PC-9 (cell line): ENCODE measurements at places on chromosomes 1 and 21.

DNA sequence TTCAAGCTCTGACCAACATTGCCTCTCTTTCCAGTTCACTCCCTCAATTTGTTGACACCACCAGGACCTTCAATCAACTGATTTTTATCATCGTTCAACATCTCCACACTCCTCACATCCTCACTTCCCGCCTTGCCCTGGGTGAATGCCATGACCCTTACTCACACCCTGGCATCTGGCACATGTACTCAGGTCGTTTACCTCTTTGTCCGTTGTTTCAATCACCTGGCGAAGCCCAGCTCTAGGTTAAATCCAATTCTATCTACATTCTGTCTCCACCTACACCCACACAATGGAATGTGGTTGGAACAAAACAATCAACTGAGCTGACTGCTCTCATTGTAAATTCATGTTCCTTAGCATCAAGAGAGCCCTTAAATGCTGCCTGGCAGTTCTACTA, 24.2 kb upstream of the TBX15 start:
- H3K36me3 ChIP-seq = no peaks in the 10 kb centered on the region
- no peak overlapping the region for H3K4me3 ChIP-seq
- H3K27ac ChIP-seq = no peak overlapping the region
- no peaks in the 10 kb centered on the region for H3K4me1 ChIP-seq

- H3K4me1 ChIP-seq = no peaks in the 10 kb centered on the region
- DNase-seq = peak; percentile 58
- H3K36me3 ChIP-seq = no peaks in the 10 kb centered on the region
- no peaks in the 10 kb centered on the region for H3K27me3 ChIP-seq
Observed at GRCh38 chr1:214332946-214333798, 52.2 kb downstream of the SMYD2 start.

DNA sequence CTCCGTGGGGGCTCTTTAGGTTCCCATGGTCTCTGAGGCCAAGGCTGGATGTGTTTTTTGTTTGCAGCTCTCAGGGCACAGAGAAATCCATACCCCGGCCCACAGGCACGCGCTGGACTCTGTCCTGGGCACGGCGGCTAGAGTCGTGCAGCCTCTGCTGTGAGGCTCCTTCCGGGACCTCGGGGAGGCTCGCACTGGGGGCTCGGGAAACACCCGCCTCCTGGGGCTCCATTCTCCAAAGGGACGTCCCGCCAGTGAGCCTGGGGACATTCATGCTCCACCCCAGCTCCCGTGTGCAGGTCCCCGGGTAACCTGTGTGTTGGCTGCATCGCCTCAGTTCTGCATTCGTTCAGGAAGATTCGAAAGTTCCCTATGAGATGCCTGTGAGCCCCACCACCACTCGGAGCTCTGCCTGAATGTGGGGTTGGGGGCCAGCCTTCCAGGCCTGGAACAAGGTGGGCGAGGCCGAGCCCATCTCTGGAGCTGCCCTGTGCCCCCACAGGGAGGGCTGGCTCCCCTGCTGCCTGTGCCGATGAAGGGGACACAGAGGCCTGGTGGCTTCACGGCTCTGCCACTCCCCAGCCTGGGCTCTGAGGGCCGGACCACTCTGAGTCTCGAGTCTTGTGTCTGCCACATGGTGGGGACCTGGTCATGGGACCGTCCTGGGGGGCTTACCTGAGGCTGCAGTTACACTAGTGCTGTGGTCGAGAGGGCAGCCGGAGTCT, 182.0 kb upstream of the ARHGEF16 start:
- no peak for DNase-seq
- H3K4me3 ChIP-seq = no peak overlapping the region
- H3K4me1 ChIP-seq = no peaks in the 10 kb centered on the region
- H3K27ac ChIP-seq = no peak overlapping the region
- no peaks in the 10 kb centered on the region for H3K36me3 ChIP-seq
- H3K27me3 ChIP-seq = peaks cover 97% of the 10 kb centered on the region

DNA sequence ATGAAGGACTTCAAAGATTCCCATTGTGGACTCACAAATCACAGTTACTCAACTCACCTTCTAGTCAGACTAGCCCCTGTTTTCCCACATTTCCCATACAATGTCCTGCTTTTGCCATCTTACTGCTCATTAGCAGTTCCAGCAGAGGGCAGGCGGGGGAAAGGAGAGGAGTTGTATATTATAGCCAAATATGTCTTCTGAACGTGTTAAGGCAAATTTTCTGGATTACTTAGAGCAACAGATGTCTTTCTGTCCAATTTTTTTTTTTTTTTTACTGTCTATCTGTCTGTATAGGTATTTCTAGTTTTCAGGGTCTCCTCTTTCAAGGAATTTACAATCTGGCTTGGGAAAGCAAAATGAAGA, 29.9 kb upstream of the DDAH1 start:
- no peaks in the 10 kb centered on the region for H3K36me3 ChIP-seq
- no peak for DNase-seq
- H3K4me1 ChIP-seq = peaks cover 35% of the 10 kb centered on the region

GRCh38 chr1:86765073-86765472, 60.7 kb downstream of the SH3GLB1 start:
- H3K4me3 ChIP-seq = no peak overlapping the region
- no peaks in the 10 kb centered on the region for H3K36me3 ChIP-seq
- H3K27ac ChIP-seq = no peak overlapping the region
- H3K4me1 ChIP-seq = no peaks in the 10 kb centered on the region

- peaks cover 32% of the 10 kb centered on the region for H3K27me3 ChIP-seq
- H3K4me3 ChIP-seq = no peak overlapping the region
- DNase-seq = no peak
Observed at GRCh38 chr1:207925210-207925609, 14.3 kb upstream of the CD34 start.

GRCh38 chr1:75132812-75133619, 1.2 kb upstream of the LHX8 start:
- peaks cover 16% of the 10 kb centered on the region; the same call in 1 of the 2 replicates for H3K27me3 ChIP-seq
- no peak for DNase-seq
- no peaks in the 10 kb centered on the region for H3K36me3 ChIP-seq
- H3K4me3 ChIP-seq = no peak overlapping the region
- no peaks in the 10 kb centered on the region for H3K4me1 ChIP-seq
- H3K27ac ChIP-seq = no peak overlapping the region

DNA sequence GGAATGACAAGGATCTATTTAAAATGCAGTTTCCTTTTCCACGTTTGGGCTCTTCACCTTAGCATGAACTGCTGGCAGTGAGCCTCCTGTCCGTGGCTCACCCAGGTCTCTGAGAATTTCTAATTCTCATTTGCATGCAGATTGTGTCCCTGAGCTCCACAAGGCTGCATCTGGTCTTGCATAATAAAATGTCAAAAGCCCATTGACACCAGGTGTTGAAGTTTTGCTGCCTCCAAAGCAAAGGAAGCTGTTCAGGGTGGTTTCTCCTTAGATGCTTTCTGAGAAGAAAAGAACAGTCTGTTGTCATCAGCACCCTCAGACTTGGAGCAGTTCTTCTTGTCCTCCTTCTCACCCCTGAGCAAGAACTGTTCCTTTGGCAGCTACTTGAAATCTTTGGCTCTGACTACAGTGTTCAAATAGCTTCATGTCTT, 433.1 kb upstream of the KAZN start:
- H3K4me3 ChIP-seq = no peak overlapping the region
- H3K36me3 ChIP-seq = no peaks in the 10 kb centered on the region
- no peak overlapping the region for H3K27ac ChIP-seq
- H3K4me1 ChIP-seq = no peaks in the 10 kb centered on the region

DNA sequence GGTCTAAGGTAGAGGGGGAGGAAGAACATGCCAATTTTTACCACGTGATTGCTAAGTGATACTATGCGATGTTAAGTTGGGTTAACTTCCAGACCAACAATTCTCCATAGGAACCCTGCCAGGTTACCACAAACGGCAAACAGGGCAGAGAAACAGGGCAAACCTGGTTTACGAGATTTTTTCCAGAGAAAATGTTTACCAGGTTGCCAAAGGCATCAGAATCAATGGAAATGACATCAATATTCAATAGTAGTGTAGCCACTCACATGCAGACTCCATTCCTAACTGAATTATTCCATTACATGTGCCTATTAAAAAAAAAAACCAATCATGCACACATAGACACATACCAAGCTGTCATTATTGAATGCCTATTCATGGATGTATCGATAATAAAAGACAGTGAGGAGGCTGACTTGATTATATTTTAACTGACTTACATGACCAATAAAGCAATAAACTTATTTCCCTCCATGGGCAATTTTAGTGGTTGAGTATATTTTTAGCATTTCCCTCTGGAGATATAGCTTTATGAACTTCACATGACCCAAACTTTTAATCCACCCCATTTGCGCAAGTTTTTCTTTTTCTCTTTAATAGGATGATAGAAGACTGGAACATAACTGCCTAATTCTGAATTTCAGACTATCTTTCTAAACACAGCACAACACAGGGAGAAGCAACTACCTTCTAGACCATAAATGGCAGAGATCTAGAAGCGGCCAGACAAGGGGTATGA, 40.5 kb upstream of the KCNE1 start:
- H3K27me3 ChIP-seq = no peaks in the 10 kb centered on the region
- peak; percentile 73 for DNase-seq
- no peak overlapping the region for H3K4me3 ChIP-seq
- H3K27ac ChIP-seq = peak overlapping the region; percentile 23; the same call in 1 of the 2 replicates
- H3K36me3 ChIP-seq = no peaks in the 10 kb centered on the region
- peaks cover 14% of the 10 kb centered on the region; the same call in 1 of the 2 replicates for H3K4me1 ChIP-seq

GRCh38 chr21:31195334-31196015, 148.6 kb downstream of the TIAM1 start:
- H3K27me3 ChIP-seq = no peaks in the 10 kb centered on the region
- no peak overlapping the region for H3K4me3 ChIP-seq
- H3K36me3 ChIP-seq = no peaks in the 10 kb centered on the region
- DNase-seq = no peak

DNA sequence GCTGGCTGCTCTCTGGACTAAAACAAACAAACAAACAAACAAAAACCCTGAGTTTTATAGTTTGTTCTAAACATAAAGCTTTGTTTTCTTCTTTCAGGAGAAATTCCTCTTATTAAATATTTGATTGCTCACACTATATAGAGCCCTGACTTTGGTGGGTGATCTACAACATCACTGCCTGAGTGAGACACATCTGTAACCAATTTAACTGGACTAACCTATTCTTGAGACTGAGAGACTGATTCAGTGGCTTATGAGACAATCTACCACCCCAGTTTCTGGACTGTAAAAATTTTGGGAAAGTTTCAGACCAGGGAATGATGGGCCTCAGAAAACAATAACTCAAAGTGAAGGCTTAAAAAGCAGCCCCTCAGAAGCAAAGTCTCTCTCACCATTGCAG, 537.0 kb downstream of the NEGR1 start:
- DNase-seq = no peak
- no peaks in the 10 kb centered on the region for H3K36me3 ChIP-seq
- H3K27me3 ChIP-seq = no peaks in the 10 kb centered on the region
- H3K4me1 ChIP-seq = no peaks in the 10 kb centered on the region
- no peak overlapping the region for H3K4me3 ChIP-seq

DNA sequence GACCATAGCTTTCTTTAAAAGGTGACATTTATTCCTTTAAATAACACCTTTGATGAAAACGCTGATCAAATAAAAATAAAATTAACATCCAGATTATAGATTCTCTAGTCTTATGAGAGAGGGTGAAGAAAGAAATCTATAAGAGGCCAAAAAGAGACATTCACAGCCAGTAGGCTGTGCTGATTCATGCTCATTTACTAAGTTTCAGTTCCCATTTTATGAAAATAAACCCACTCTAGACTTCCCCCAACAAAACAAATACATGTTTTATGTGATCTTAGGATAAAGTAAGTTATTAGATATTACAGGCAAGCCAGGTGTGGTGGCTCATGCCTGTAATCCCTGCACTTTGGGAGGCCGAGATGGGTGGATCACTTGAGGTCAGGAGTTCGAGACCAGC, 21.1 kb downstream of the ESRRG start:
- H3K4me3 ChIP-seq = no peak overlapping the region
- no peaks in the 10 kb centered on the region for H3K36me3 ChIP-seq
- H3K27ac ChIP-seq = no peak overlapping the region
- no peaks in the 10 kb centered on the region for H3K4me1 ChIP-seq
- DNase-seq = no peak
- no peaks in the 10 kb centered on the region for H3K27me3 ChIP-seq

- H3K27me3 ChIP-seq = no peaks in the 10 kb centered on the region
- H3K4me3 ChIP-seq = no peak overlapping the region
- no peaks in the 10 kb centered on the region for H3K4me1 ChIP-seq
- no peak overlapping the region for H3K27ac ChIP-seq
- no peak for DNase-seq
Observed at GRCh38 chr1:72547412-72547811, 265.1 kb upstream of the NEGR1 start.

GRCh38 chr1:190477762-190478148, at the start of gene BRINP3:
BRINP3 (minus strand) TSS chr1:190477864.
- H3K36me3 ChIP-seq = no peaks in the 10 kb centered on the region
- H3K4me1 ChIP-seq = no peaks in the 10 kb centered on the region
- no peak for DNase-seq
- peak within 1 kb of the TSS; percentile 44; the same call in 1 of the 2 replicates for H3K4me3 ChIP-seq

DNA sequence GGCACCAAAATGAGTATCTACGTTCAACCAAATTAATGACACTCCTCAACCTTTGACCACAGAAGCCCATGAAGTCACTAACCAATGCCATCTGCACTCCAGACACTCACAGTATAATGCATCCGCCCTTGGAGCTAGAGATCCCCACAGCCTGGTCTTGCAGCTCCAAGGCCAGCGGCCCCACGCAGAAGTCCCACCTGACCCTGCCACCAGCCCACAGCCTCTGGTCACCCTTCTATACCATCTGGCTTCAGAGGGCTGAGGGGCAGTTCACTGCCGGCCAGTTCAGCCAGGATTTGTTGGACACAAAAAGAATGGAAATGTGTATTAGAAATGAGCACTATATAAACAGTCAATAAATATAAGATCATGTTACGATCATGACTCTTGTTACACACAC, 211.2 kb downstream of the RRAGC start:
- no peak overlapping the region for H3K4me3 ChIP-seq
- no peaks in the 10 kb centered on the region for H3K4me1 ChIP-seq
- no peaks in the 10 kb centered on the region for H3K36me3 ChIP-seq
- H3K27ac ChIP-seq = no peak overlapping the region

GRCh38 chr21:30146558-30147282, 19.9 kb downstream of the CLDN17 start:
- peak overlapping the region; percentile 91 for H3K27ac ChIP-seq
- peak overlapping the region; percentile 44; the same call in 1 of the 2 replicates for H3K4me3 ChIP-seq
- H3K27me3 ChIP-seq = no peaks in the 10 kb centered on the region
- peaks cover 14% of the 10 kb centered on the region for H3K4me1 ChIP-seq
- no peaks in the 10 kb centered on the region for H3K36me3 ChIP-seq
- DNase-seq = peak; percentile 49

GRCh38 chr1:240093120-240093961, 1.7 kb downstream of the FMN2 start:
- H3K27ac ChIP-seq = no peak overlapping the region
- H3K4me3 ChIP-seq = no peak overlapping the region
- DNase-seq = no peak
- peaks cover 7% of the 10 kb centered on the region for H3K27me3 ChIP-seq
- no peaks in the 10 kb centered on the region for H3K4me1 ChIP-seq
- H3K36me3 ChIP-seq = no peaks in the 10 kb centered on the region
